ENCODE measurements at places on chromosomes 11 and 22.

GRCh38 chr22:37751449-37752188 is 54.8 kb downstream of the TRIOBP start:
- DNase-seq = no peak

DNA sequence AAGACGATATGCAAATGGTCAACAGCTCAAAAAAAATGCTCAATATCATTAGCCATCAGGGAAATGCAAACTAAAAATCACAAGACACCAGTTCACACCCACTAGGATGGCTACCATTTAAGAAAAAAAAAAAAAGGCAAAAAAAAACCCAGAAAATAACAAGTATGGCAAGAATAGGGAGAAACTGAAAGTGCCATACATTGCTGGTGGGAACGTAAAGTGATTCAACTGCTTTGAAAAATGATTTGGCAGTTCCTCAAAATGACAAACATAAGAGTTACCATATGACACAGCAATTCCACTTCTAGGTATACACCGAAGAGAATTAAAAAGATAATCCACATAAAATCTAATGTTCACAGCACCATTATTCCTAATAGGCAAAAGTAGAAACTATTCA is 47.5 kb downstream of the PICALM start:
- DNase-seq = no peak

DNA sequence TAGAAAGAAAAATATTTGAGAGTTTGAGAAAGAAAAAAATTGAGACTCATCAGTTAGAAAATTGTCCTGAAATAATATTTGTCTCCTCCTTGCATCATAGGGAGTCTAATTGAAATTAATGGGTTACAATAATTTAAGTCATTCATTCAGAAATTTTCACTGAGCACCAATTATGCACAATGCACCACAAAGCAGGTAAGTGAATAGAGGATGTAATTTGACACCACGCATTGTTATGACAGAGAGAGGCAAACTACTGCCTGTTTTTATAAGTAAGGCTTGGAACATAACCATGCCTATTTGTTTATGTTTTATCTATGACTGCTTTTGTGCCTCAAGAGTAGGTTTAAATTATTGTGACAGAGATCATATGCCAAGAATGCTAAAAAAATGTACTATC is 537.9 kb upstream of the FAT3 start:
- no peak for DNase-seq

- no peak for DNase-seq
Measured at GRCh38 chr11:128627666-128628324, 40.4 kb upstream of the ETS1 start.

GRCh38 chr11:2036863-2037486 is 39.3 kb upstream of the H19 start:
- no peak for DNase-seq

GRCh38 chr11:95325777-95326258 is 94.8 kb upstream of the SESN3 start:
- DNase-seq = no peak
